ENCODE measurements at places on chromosomes 12 and 14. TPM values are rescaled to one million over a fixed set of nuclear protein-coding genes. Genes with fewer than 3 reads are reported as not detected.

- DNase-seq = no peak
- no peak overlapping the region for H3K27ac ChIP-seq
- no peak overlapping the region for H3K4me3 ChIP-seq
- peaks cover 6% of the 10 kb centered on the region for H3K4me1 ChIP-seq
- peaks cover 62% of the 10 kb centered on the region for H3K27me3 ChIP-seq
- no peaks in the 10 kb centered on the region for H3K36me3 ChIP-seq
These were observed 38.0 kb downstream of the IQSEC3 start for GRCh38 chr12:104551-105081.

GRCh38 chr12:114812858-114813761, 129.1 kb upstream of the TBX3 start:
- no peak overlapping the region for H3K27ac ChIP-seq
- no peaks in the 10 kb centered on the region for H3K36me3 ChIP-seq
- peaks cover 28% of the 10 kb centered on the region for H3K27me3 ChIP-seq
- H3K4me1 ChIP-seq = no peaks in the 10 kb centered on the region
- no peak for DNase-seq

DNA sequence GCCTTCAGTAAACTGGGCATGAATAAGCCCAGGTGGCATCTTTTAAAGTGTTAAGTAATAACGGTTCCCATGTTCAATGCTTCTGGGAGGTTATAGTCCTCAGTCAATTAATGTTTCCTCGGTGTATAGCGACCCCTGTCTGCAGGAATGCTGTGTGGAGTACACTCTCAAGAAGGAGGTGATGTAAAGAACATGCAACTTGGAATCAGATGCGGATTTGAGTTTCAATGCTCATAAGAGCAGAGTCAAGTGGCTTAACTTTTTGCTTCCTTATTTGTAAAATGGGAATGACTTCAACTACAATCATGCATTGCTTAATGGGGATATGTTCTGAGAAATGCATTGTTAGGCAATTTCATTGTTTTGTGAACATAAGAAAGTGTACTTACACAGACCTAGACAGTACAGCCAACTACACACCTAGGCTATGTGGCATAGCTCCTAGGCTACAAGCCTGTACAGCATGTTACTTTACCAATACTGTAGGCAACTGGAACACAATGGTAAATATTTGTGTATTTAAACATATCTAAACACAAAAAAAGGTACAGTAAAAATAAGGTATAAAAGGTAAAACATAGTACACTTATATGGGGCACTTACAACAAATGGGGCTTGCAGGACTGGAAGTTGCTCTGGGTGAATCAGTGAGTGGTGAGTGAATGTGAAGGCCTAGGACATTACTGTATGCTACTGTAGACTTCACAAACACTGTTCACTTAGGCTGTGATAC, 6.7 kb upstream of the MRPS35 start:
- peak; percentile 28 for DNase-seq
- H3K4me1 ChIP-seq = no peaks in the 10 kb centered on the region
- H3K4me3 ChIP-seq = no peak overlapping the region
- no peak overlapping the region for H3K27ac ChIP-seq
- no peaks in the 10 kb centered on the region for H3K27me3 ChIP-seq

DNA sequence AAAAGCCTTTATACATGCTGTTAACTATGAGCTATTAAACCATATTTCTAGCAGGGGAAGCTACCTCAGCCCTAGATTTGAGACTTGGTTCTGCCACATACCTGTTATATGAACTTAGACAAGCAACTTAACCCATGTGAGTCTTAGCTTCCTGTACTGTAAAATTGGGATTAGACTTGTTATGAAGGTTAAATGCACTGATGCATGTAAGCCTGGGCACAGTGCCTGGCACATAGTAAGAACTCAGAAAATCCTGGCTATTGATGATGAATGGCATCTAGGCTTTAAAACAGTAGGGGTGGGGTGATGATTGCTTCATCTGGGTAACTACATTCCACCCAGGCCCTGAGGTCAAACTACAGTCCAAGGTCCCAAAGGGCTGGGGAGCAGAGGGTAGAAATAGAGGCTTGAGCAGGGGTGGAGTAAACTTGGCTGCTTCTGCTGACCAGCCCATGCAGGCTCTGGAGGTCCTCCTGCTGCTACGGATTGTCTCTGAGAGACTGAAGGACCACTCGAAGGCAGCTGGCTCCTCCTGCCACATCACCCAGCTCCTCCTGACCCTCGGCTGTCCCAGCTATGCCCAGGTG, 11.3 kb downstream of the ESPL1 start:
- H3K27me3 ChIP-seq = no peaks in the 10 kb centered on the region
- no peak for DNase-seq
- no peak overlapping the region for H3K4me3 ChIP-seq
- H3K4me1 ChIP-seq = no peaks in the 10 kb centered on the region

GRCh38 chr14:71114565-71114964, 207.3 kb downstream of the PCNX1 start:
- H3K36me3 ChIP-seq = peaks cover 14% of the 10 kb centered on the region
- H3K27ac ChIP-seq = no peak overlapping the region
- no peak overlapping the region for H3K4me3 ChIP-seq
- no peaks in the 10 kb centered on the region for H3K27me3 ChIP-seq
- no peak for DNase-seq

DNA sequence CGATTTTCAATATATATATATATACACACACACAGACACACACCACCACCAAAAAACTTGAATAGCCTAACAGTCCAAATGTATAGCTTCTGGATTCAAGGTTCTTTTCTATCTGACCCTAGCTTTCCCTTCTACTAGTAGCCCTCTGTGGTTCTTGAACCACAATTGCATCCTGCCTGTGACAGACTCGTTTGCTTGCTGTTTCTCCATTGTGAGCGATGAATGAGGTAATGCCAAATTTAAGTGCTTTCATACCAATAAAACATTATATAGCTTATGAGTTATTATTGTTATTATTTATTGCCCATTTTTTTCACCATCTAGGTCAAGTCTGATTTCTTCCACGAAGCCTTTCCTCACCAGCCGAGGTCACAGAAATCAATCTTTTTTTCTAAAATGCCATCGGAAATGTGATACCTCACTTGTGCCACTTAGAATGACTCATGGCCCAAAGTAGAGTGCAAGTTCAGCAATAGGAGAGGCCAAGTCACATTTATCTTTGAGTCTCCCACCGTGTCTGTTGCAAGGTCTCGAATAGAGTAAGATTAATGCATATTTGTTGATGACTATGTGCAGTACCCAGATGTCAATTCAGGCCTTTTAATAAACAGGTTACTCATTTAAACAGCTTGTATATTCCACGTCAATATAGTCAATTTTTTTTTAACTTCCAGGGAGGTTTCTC, 1015.8 kb upstream of the SEL1L start:
- DNase-seq = no peak
- no peak overlapping the region for H3K4me3 ChIP-seq
- H3K4me1 ChIP-seq = no peaks in the 10 kb centered on the region
- no peaks in the 10 kb centered on the region for H3K27me3 ChIP-seq
- H3K27ac ChIP-seq = no peak overlapping the region

- H3K27ac ChIP-seq = peak overlapping the region; percentile 90
- peaks cover 57% of the 10 kb centered on the region for H3K36me3 ChIP-seq
- DNase-seq = no peak
- peaks cover 61% of the 10 kb centered on the region for H3K4me1 ChIP-seq
- no peaks in the 10 kb centered on the region for H3K27me3 ChIP-seq
- no peak overlapping the region for H3K4me3 ChIP-seq
These were observed 34.7 kb downstream of the CD9 start for GRCh38 chr12:6234906-6235305.

GRCh38 chr12:14995583-14996425, 23.0 kb downstream of the PDE6H start:
- DNase-seq = no peak
- H3K27me3 ChIP-seq = no peaks in the 10 kb centered on the region
- H3K4me1 ChIP-seq = peaks cover 9% of the 10 kb centered on the region
- H3K27ac ChIP-seq = no peak overlapping the region
- H3K36me3 ChIP-seq = no peaks in the 10 kb centered on the region

DNA sequence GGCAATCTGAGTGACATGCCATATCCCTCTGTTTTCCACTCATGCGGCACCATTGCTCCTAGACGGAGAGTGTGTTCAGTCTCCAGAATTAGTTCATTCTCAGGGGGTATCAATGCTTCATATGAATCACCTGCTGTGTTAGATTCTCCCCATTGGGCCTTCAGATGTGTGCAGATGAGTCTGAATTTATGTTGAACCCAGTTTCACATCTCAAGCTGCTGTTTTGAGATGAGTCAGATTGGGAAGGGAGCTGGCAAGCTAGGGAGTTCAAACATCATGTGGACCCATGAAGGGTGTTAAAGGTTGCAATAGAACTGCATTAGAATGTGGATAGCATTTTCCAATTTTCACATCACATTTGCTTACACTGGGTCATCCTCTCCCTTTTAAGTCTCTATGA, 46.9 kb upstream of the KCNA1 start:
- peaks cover 82% of the 10 kb centered on the region for H3K27me3 ChIP-seq
- DNase-seq = no peak
- H3K4me3 ChIP-seq = no peak overlapping the region
- H3K4me1 ChIP-seq = peaks cover 22% of the 10 kb centered on the region
- H3K27ac ChIP-seq = no peak overlapping the region

- DNase-seq = no peak
- H3K36me3 ChIP-seq = no peaks in the 10 kb centered on the region
- no peak overlapping the region for H3K4me3 ChIP-seq
- H3K27me3 ChIP-seq = no peaks in the 10 kb centered on the region
- no peak overlapping the region for H3K27ac ChIP-seq
These were observed 9.4 kb downstream of the HIGD1C start for GRCh38 chr12:50961708-50962107.

- no peaks in the 10 kb centered on the region for H3K36me3 ChIP-seq
- no peak for DNase-seq
- H3K4me1 ChIP-seq = no peaks in the 10 kb centered on the region
- no peak overlapping the region for H3K27ac ChIP-seq
- H3K27me3 ChIP-seq = peaks cover 4% of the 10 kb centered on the region
These were observed 130.3 kb downstream of the TMEM30B start for GRCh38 chr14:61150851-61151250.

DNA sequence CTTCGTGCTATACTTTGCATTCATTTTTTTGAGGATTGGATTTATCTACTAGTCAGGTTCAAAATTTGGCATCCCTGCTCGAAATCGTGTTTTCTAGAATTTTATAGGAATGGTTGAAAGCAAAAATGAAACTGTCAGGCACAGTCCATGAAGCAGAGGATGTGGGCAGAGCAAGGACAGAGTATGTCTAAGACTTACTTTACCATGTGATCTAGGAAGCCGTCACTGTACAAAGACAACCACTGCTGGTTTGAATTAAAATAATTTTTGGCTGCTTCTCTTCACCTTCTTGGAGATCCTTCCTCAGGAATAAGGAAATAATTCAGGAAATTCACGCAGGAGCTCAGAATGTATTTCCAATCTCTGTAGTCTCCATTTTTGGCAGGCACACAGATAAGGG, 31.6 kb upstream of the SGPP1 start:
- no peaks in the 10 kb centered on the region for H3K27me3 ChIP-seq
- no peaks in the 10 kb centered on the region for H3K4me1 ChIP-seq
- DNase-seq = no peak
- no peaks in the 10 kb centered on the region for H3K36me3 ChIP-seq
- H3K27ac ChIP-seq = peak overlapping the region; percentile 23

GRCh38 chr12:1634590-1635191, 5.7 kb downstream of the WNT5B start:
- H3K27ac ChIP-seq = no peak overlapping the region
- no peak overlapping the region for H3K4me3 ChIP-seq
- DNase-seq = peak; percentile 85
- peaks cover 6% of the 10 kb centered on the region for H3K27me3 ChIP-seq

The RGS6 gene
- 23.0 TPM for total RNA-seq

The CIROP gene
- not detected for total RNA-seq
